ENCODE measurements at places on chromosomes 2 and 18. TPM values are rescaled to one million over a fixed set of nuclear protein-coding genes. Genes with fewer than 3 reads are reported as not detected.

DNA sequence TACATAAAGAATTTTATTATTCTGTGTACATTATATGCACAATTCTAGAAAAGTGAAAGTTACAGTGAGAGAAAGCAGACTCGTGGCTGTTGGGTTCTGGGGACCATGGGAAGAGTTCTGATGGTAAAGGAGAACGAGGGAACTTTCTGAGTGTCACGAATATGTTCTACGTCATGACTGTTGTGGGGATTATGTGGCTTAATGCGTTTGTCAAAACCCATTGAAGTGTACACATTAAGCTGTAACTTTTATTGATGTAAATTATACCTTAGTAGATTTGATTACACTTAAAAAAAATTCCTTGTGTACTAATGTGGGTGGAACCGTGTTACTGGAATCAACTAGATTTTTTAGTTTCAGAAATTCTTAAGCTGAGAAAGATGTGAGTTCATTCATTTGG, 426.1 kb downstream of the DSC3 start:
- no peaks in the 10 kb centered on the region for H3K27me3 ChIP-seq
- no peak for DNase-seq
- H3K4me1 ChIP-seq, result no peaks in the 10 kb centered on the region
- H3K27ac ChIP-seq, result no peak overlapping the region
- H3K4me3 ChIP-seq, result no peak overlapping the region

DNA sequence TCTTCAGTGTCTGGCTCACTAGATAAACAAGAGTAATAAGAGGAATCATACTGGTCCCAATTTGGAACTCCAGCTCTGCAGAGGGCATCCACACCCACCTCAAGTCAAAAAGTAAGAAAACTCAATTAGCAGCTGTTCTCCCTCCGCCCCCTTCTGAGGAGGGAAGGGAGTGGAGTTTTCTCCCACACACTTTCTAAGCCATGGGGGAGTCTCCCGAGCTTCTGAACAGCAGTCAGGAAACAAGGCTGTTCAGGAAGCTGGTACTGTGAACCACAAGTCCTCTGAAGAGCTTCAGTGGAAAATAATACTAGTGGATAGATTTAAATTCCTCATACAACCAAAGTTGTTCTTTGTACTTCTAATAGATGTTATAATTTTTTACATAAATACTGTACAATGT, 32.9 kb upstream of the SPTBN1 start:
- H3K4me1 ChIP-seq, result peaks cover 18% of the 10 kb centered on the region
- DNase-seq, result no peak
- H3K4me3 ChIP-seq, result no peak overlapping the region
- no peaks in the 10 kb centered on the region for H3K36me3 ChIP-seq

DNA sequence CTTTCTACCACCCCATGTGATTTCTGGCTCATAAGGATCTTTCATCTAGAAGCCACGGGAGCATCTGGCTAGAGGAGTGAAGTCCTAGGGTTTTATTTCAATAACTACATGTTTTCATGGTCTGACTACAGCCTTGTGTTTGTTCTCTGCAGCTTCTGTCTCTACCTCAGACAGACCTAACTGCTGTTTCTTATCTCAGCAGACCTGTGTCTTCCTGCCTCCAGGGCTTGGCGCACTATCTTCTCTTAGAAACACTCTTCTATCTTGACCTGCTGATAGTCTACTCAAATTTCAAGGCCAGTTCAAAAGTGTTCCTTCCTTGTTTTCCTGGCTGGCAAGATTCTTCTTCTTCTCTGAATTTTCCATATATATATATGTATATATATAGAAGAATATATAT, 11.0 kb upstream of the TRIB2 start:
- H3K4me1 ChIP-seq, result peaks cover 36% of the 10 kb centered on the region
- H3K36me3 ChIP-seq, result no peaks in the 10 kb centered on the region
- H3K27ac ChIP-seq, result no peak overlapping the region
- no peak overlapping the region for H3K4me3 ChIP-seq
- no peak for DNase-seq

The ABCG8 gene
- 0.04 TPM for polyA plus RNA-seq

The B3GNT7 gene
- not detected for polyA plus RNA-seq

DNA sequence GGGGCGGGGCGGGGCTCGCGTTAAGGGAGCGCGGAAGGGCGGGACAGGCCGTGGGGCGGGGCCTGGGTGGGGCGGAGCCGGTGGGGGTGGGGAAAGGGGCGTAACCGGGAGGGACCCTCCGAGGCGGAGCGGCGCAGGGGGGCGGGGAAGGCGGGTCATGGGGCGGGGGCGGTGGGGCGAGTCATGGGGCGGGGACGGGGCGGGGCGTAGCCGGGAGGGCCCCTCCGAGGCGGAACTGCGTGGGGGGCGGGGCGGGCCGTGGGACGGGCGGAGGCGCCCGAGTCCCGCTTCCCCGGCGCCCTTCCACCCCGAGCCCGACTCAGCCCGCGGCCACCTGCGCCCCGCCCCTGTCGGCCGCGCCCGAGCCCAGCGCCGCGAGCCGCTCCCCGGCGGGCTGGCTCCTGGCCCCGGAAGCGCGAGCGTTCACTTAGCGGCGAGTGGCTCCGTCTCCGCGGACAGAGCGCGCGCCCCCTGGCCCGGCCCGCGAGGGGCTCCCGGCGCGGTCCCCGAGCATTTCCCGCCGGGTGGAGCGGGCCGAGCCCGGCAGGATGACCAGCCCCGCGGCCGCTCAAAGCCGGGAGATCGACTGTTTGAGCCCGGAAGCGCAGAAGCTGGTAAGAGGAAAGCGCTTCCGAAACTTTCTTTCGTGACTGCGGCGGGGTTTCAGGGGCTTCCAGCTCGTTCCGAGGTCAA, 64.7 kb downstream of the LRRFIP1 start:
- H3K4me3 ChIP-seq, result peak overlapping the region; percentile 84
- peak; percentile 96 for DNase-seq
- H3K27me3 ChIP-seq, result no peaks in the 10 kb centered on the region

- peak; percentile 83 for DNase-seq
- H3K36me3 ChIP-seq, result peaks cover 40% of the 10 kb centered on the region
- no peaks in the 10 kb centered on the region for H3K27me3 ChIP-seq
- peak overlapping the region; percentile 43 for H3K27ac ChIP-seq
These were observed 11.5 kb downstream of the VPS4B start for GRCh38 chr18:63410792-63411191.

The SMYD5 gene
- polyA plus RNA-seq, result 17.5 TPM

The SERPINB7 gene
- 12.5 TPM for polyA plus RNA-seq

DNA sequence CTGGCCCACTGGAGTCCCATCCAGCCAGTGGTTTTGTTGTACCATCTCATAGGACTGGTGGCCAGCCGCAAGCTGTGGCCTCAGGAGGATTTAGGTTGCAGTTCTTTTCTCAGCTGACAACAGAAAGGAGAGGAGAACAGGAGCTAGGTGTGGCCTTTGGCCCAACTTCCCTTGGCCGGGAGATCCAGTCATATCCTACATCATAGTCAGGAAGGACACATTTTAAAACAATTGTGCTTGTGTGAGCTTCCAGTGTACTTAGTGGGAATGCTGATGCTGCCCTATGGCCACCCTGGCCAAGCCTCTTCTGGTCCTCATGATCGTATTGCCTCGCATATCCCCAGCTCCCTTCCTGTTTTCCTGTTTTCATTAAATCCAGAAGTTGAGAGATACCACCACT, 98.1 kb downstream of the WDSUB1 start:
- H3K27ac ChIP-seq, result no peak overlapping the region
- H3K4me3 ChIP-seq, result no peak overlapping the region

DNA sequence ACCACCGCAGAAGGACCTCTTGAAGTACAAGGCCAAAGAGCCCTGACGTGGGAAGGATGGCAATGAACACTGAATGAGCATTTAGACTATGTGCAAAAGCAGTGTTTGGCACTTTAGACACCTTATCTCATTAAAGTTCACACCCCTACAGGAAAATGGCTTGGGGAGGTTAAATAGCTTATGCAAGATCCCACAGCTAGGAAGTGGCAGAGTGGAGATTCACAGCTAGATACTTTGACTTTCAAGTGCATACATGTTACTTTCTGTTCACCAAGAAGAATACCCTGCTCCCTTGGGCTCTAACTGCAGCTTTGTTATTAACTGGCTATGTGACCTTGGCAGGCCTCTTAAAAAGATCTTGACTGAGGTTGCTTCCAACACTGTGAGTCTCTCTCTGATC, 58.2 kb downstream of the ICOS start:
- no peaks in the 10 kb centered on the region for H3K27me3 ChIP-seq
- no peak for DNase-seq
- no peaks in the 10 kb centered on the region for H3K4me1 ChIP-seq
- H3K27ac ChIP-seq, result no peak overlapping the region
- no peaks in the 10 kb centered on the region for H3K36me3 ChIP-seq

The ABCG5 gene
- not detected for polyA plus RNA-seq

The TCF7L1 gene
- 1.8 TPM for polyA plus RNA-seq

GRCh38 chr2:150911766-150912280, 349.8 kb downstream of the RBM43 start:
- peak overlapping the region; percentile 90 for H3K27ac ChIP-seq
- peak; percentile 94 for DNase-seq
- H3K27me3 ChIP-seq, result no peaks in the 10 kb centered on the region
- peak overlapping the region; percentile 62 for H3K4me3 ChIP-seq
- H3K4me1 ChIP-seq, result peaks cover 16% of the 10 kb centered on the region

DNA sequence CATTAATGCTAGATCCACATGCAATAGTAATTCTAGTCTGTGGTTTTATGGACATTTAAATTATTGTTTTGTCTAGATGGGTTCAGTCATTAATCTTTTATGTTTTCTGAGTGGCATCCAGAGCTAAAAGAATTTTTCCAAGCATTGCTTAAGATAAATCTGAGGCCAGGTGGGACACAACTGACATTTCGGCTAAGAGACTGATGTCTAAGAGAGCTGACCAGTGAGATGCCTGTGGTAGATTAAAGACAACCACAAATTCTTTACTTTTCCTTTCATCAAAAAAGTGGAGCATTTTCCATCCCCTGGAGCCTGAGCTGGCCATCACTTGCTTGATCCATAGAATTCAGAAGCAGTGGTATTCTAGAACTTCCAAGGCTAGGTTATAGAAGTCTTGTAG, 182.2 kb downstream of the NRP2 start:
- H3K27me3 ChIP-seq, result peaks cover 24% of the 10 kb centered on the region
- H3K4me1 ChIP-seq, result no peaks in the 10 kb centered on the region
- H3K36me3 ChIP-seq, result no peaks in the 10 kb centered on the region
- no peak for DNase-seq
- no peak overlapping the region for H3K4me3 ChIP-seq
- no peak overlapping the region for H3K27ac ChIP-seq

- H3K4me3 ChIP-seq, result no peak overlapping the region
- no peak for DNase-seq
- H3K4me1 ChIP-seq, result no peaks in the 10 kb centered on the region
These were observed 56.4 kb downstream of the KCNH7 start for GRCh38 chr2:162782138-162782537.

DNA sequence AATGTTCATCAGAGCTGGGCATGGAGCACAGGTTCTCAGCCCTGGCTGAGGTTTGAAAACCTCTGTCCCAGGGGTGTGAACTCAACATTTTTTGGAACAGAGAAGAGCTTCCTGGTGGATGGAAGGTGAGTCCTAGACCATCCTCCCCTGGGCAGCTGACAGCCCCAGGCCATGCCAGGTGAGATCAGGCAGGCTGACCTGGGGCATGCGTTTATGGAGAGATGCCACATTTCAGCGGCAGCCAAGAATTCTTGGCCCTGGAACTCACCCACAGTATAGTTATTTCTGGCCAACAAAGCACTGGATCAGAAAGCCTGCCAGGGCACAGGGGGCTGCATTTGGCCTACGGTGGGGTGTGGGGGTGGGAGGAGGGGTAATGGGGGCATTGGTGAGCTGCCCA, 83.8 kb downstream of the EDAR start:
- H3K27ac ChIP-seq, result no peak overlapping the region
- H3K27me3 ChIP-seq, result peaks cover 47% of the 10 kb centered on the region
- no peak overlapping the region for H3K4me3 ChIP-seq
- no peaks in the 10 kb centered on the region for H3K4me1 ChIP-seq
- H3K36me3 ChIP-seq, result no peaks in the 10 kb centered on the region
- DNase-seq, result no peak

The CLEC4F gene
- not detected for polyA plus RNA-seq

DNA sequence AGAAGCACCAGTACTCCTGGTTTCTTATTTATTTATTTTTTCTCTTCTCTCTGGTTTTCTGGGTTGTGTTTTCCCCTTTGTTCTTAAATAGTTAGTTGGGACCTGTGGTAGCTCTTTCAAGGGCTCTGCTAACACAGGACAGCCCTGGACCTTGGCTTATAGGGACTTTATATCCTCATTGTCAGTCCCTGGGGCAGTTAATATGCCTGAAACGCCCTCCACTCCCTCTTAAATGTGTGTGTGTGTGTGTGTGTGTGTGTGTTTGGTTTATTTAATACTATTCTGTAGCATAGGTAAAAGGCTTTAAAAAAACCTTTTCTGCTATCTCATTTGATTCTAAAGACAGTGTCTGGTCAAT, 54.6 kb downstream of the GATA6 start:
- no peak for DNase-seq
- H3K27ac ChIP-seq, result no peak overlapping the region
- H3K27me3 ChIP-seq, result no peaks in the 10 kb centered on the region

- no peak overlapping the region for H3K27ac ChIP-seq
- H3K4me3 ChIP-seq, result no peak overlapping the region
- H3K36me3 ChIP-seq, result no peaks in the 10 kb centered on the region
- DNase-seq, result no peak
- H3K27me3 ChIP-seq, result no peaks in the 10 kb centered on the region
These were observed 13.2 kb upstream of the SERPINB12 start for GRCh38 chr18:63528863-63529492.

DNA sequence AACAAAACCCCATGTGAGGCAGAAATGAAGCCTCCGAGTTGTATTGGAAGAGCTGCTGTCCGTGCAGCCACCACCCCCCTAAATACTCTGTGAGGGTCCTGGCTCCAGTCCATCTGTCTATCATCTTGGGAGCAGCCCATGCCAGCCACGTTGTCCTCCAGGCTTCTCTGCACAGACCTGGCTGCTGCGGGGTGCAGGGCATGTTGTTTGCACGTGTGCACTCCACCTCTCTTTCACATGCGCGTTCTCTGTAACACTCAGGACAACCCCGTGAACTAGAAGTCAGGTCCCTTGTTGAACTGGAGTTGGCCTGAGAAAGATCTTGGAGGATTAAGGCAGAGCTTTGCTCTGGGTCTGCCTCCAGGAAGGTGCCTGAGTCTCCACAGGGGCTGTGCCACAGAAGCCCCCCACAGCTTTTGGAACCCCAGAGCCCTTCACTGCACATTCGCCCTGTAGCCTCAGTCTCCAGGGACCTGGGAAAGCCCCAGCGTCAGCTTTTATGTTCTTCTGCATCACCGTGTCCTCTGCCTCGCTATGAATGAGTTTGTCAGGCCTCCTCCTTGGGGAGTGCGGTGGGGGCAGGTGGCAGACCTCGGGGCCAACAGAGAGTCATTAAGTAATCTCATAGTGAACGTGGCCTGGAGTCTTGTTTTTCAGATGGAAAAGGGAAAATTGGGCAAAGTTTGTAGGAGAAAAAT, 16.6 kb downstream of the RTP5 start:
- H3K27ac ChIP-seq, result no peak overlapping the region
- DNase-seq, result no peak
- no peak overlapping the region for H3K4me3 ChIP-seq
- peaks cover 16% of the 10 kb centered on the region for H3K4me1 ChIP-seq
- peaks cover 7% of the 10 kb centered on the region for H3K27me3 ChIP-seq

The TGOLN2 gene
- polyA plus RNA-seq, result 118 TPM

The CSRNP3 gene
- 1.2 TPM for polyA plus RNA-seq
